ENCODE measurements at places on chromosomes 1 and 21. TPM values are rescaled to one million over a fixed set of nuclear protein-coding genes. Genes with fewer than 3 reads are reported as not detected.

Gene PTAFR
- 0.08 TPM for total RNA-seq

Gene POMGNT1
- total RNA-seq: 88.9 TPM

Gene FCRL5
- total RNA-seq: not detected

Gene STX12
- 44.5 TPM for total RNA-seq

Gene BCL10
- total RNA-seq: 27.9 TPM

Gene MTMR11
- 14.8 TPM for total RNA-seq

Gene ITGB2
- 1.1 TPM for total RNA-seq

Gene SPRR1A
- not detected for total RNA-seq

Gene SPRR4
- not detected for total RNA-seq

Gene UMODL1
- 0.68 TPM for total RNA-seq

DNA sequence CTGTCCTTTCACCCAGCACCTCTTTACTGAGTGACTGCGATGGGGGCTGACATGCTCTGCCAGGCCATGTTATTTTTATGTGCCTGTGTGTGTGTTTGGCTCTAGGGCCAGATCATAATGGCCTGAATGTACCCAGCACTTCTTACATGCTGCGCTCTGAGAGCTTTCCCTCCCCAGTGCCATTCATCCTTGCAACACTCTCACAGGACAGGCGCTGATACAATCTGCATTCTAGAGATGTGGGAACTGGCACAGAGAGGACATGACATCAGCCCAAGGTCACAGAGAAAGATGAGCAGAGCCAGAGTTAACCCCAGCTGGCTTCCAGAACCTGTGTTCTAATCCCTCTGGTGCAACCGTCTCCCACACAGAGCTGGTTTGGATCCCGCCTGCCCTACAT is 54.5 kb downstream of the ARHGEF10L start:
- DNase-seq: no peak

DNA sequence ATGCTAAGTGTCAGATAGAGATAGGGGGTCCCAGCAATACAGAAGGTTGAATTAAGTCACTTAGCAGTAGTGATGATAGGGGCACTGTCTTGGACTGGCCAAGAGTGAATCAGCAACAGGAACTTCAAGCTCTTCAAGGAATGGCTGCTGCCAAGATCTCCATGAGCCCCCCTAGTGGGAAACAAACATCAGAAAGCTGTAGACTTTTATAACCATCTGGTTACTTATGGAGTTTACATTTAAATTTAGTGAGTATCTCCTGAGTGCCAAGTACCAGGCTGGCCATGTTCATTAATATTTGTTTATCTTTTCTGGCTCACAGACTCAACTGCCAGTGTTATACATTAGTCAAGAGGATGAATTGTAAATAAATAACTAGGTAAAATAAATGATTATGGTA is 327.3 kb downstream of the TTLL7 start:
- DNase-seq: no peak

DNA sequence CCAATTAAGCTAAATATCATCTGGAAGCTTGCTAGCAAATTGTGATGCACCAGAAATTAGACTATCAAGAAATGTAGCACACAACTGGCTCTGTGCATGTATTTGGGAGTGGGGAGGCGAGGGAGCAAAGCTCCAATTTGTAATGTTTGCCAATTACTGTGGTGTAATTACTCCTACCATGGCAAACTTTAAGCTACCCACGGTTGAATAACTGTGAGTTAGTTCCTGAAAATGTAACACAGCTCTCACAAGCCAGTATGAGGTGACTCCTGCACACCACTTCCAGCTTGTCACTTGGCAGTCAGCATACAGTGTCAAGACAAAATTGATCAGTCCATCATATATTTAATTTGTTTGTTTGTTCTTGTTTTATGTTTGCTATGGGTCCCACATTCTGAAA is 141.2 kb downstream of the TM2D1 start:
- no peak for DNase-seq

GRCh38 chr1:246261639-246262038 is 245.4 kb downstream of the SMYD3 start:
- DNase-seq: no peak

- no peak for DNase-seq
These were observed 56.6 kb upstream of the APP start for GRCh38 chr21:26227130-26227529.

DNA sequence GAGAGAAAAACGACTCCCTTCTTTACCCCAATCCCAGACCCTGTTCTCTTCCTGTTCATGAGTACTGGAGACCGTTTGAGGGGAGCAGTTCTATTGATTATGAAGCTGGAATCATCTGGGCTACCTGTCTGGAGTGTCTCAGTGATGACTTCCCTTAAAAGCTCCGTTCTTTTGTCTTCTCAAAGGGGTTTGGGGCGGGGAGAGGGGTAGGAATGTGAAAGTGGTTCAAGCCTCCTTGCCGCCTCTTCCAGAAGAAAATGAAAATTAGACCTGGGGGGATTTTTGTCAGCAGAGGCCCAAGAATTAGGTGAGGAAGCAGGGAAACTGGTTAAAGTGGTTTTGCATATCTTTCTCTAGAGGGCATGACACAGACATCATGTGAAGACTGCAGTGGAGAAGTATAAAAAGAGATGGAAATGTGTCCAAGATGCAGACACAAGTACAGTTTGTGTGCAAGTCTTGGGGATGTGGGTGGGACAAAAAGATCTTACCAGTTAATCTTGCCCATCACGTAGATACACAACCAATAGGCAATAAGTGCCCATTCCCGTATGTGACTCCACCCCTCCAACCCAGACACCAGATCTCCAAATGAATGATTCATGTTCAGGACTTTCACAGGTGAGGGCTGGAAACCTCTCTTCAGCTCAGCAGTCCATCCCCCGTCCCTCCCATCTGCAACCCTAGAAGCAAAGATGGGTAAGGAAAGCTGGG is 470 bp upstream of the MTMR11 start:
- no peak for DNase-seq

- no peak for DNase-seq
These were observed 237.1 kb upstream of the ADGRL2 start for GRCh38 chr1:81563632-81564031.

GRCh38 chr1:167766538-167766937 is 44.8 kb downstream of the MPZL1 start:
- no peak for DNase-seq

- no peak for DNase-seq
These were observed 6.0 kb upstream of the SEC16B start for GRCh38 chr1:177975588-177976495.

- DNase-seq: no peak
These were observed 67.3 kb upstream of the CNTN2 start for GRCh38 chr1:204975568-204976235.

DNA sequence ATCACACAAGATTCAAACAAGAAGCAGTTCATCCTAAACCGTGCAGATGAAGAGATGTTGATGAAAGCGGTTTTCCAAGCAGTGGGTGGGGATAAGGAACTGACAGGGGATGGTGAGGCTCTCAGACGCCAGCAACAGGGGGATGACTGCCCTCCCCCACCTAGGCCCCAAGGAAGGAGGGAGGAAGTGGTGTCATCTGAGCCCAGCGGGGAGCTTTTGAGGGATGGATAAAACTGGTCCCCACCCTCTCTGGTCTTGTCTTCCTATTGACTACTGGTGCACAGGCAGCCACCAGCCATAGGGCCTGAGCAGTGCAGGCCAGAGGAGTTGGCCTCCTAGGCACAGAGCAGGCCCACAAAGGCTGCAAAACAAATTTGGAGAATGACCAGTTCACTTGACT is 175.5 kb downstream of the HUNK start:
- peak; percentile 77 for DNase-seq

DNA sequence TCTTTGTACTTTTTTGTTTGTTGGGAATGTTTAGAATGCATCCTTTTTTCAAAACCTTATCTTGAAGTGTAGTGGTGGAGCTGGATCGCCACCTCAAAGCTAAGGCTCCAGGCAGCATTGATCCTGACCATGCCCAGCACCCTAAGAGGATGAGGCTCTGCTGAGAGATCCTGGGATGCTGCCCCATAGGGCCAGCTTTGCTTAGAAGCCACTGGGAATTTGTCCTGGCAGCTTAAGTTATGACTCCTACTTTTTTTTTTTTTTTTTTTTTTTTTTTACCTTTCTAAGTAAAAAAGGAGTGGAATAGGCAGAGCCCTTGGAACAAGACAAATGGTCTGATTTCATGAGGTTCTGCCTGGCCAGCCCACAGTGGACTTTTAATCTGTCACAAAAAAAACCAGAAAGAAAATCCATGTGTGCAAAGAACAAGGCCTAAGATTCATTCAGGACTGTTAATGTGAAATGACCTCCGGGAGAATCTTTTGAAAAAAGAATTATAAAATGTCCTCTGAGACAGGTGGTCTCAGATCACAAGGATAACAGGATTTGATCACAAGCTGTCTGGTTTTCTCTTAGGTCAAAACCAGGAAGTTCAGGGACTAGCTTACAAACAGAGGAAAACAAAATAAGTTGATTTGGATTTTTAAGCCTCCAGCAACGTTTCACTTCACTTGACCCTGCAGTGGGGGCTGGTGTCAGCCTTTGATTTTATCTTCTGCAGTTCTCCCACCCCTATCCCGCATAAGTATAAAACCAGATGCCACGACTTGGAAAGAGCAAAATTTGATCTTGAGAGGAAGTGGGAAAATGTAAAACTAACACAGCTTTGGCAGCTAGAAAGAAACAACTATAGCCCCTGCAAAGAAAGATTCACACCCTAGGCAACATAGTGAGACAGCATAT is 25.9 kb upstream of the RAP1A start:
- no peak for DNase-seq

- no peak for DNase-seq
These were observed 15.8 kb downstream of the CD2 start for GRCh38 chr1:116769994-116770393.

DNA sequence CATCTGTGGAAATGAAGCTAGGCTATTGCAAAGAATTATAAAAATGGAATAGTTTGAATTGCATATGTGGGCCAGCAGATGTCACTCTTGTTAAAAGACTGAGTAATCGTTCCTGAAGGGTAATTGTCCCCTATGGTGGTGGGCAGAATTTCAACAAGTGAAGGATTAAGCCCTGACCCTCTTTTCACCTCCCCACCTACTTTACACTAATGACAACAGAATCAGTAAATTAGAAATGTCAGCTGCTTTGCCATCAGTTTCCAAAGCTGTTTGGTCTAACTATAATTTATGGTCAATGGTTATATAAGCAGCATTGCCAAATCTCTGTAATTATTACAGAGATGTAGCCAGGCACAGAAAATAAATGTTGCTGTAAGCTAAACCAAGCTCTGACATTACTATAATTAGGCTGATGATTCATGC is 898.6 kb downstream of the AMY1C start:
- DNase-seq: no peak

DNA sequence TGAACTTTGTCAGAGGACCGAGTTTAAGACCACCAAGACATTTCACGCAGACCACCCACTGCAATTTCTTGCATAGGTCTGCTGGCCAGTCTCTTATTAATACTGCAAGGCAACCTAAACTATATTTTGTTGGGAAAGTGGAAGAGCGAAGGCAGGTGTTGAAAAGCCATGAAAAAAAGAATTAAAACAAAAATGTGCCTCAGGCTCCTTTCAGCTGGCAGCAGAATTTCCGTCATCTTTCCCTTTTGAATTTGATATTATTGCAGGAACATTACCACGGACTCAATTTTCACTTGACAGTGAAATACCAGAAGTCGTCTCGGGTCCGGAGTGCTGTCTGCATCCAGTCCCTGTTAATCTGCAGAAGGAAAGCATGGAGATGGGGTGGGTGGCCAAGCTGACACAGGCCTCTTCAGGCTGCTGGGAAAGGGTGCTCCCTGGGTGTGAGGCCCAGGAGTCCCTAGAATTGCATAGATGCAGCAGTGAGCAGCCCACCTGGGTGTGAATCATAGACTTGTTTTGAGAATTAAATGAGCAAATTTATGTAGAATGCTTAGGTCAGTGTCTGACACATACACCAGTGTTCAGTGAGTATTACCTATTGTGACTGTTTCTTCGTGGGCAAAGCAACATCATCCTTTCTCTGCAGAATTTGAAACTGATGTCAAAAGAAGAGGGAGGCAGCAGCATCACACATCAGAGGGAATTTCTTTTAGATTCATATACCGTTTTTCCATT is 150.7 kb downstream of the PBX1 start:
- no peak for DNase-seq

- DNase-seq: no peak
These were observed 197.6 kb upstream of the TMEM51 start for GRCh38 chr1:14955976-14956375.

GRCh38 chr1:79817031-79817560 is 810.6 kb upstream of the ADGRL4 start:
- no peak for DNase-seq

DNA sequence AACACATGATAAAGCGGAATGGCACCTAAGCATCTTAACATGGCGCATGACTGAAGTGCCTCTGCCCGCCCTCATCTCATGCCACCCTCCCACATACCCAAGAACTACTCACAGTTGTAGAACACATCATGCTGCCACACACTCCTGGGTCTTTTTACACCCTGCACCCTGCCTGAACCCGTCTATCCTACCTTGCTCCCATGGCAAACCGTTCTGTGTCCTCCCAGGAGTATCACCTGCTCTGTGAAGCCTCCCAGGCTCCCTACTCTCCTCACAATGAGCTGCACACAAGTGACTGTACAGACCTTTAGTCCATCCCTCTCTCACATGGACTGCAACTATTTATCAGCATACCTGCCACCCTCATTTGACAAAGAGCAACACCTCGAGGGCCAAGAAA is 144.0 kb downstream of the TGFBR3 start:
- DNase-seq: no peak

DNA sequence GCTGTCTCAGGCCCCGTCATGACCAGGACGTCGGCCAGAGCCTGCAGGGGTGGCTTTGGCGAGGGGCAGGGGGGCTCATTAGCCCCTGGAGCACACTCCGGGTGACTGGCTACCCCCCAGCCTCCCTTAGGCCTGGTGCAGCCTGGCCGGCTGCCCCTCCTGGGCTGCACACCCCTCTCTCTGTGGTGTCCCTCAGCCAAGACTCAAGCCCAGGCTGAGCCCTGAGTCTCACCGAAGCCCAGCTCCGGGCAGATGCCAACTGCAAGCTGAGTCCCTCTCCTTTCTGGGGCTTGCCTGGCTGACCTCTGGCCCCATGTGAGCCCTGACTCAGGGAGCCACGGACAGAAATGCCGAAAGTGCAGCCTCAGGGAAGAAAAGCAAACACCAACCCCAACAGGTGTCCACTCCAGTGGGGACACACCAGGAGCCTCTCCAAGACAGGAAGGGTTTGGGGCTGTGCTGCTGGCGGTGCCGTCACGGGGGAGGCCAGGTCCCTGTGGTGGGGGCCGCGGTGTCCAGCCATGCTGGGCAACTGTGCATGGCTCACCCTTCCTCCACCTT is 5.3 kb upstream of the IBA57 start:
- DNase-seq: no peak

DNA sequence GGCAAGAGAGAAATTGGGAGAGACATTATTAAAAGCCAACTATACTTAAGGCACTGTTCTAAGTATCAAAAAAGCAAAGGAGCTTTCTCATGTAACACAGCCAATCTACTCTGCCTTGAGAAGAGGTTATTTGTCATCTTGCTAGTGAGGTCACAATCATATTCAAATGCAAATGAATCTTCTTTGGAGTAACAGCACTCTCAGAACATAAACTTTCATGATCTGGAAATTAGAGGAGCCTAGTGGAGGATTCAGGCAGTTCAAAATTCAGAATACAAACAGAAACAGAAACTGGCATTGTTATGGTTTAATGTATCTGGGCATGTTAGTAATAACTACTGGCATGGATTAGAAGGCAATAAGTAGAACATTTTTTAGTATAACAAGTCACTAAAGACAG is 57.4 kb downstream of the ARID4B start:
- DNase-seq: no peak

Data from osteocyte (in vitro differentiated cells).